ENCODE measurements at places on chromosomes 4 and X. TPM values are rescaled to one million over a fixed set of nuclear protein-coding genes. Genes with fewer than 3 reads are reported as not detected.

DNA sequence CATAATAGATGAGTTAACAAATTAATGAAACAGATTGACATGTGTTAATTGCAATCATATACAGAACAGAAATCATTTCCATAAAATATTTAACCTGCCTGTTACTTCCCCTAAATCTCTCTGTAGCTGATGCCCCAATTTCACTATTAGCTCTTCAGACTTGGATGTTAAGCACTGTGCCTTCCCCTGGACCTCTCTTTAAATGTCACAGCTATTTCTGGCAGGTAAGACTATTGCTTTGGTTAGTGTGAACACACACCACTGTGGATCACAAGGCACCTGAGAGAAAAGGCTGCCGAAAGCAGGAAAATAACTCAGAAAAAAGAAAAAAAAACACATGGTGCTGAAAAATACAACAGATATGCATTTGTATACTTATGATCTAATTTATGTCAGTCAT lies 91.3 kb downstream of the SNCA start:
- no peak for DNase-seq
- H3K4me1 ChIP-seq, result no peaks in the 10 kb centered on the region
- no peaks in the 10 kb centered on the region for H3K27me3 ChIP-seq
- no peak overlapping the region for H3K4me3 ChIP-seq
- no peaks in the 10 kb centered on the region for H3K36me3 ChIP-seq

GPRASP3 gene
- total RNA-seq, result 13.2 TPM

DNA sequence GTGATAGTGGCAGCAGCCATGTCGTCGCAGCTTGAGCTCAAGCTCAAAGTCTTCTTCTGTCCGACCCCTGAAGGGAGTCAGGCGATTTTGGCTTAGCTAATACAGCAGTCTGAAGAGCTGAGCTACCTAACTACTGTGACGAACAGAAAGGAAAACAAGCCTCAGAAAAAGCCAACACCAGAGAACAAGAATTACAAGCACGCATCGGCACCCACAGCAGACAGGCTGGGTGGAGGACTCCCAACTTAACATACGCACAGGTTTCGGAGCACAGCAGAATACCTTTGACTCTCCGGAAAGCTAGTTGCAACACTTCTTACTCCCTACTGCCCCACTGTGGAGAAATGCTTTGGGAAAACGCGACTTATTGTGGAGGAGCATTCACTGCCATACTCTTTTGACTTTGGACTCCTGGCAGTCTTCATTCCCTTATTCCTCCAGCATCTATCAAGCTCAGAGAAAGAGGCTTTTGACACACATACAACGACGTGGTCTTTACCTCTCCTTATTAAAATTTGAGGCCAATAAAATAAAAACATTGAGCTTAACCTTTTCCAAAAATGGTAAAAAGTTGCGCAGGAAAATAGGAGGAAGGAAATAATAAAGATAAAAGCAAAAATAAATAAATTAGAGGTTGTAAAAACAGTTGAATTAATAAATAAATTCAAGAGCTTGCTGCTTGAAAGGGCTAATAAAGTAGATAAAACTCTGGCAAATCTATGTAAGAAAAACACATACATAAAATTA lies 41.3 kb upstream of the GPC3 start:
- DNase-seq, result peak; percentile 46
- no peak overlapping the region for H3K27ac ChIP-seq
- H3K27me3 ChIP-seq, result no peaks in the 10 kb centered on the region
- H3K36me3 ChIP-seq, result no peaks in the 10 kb centered on the region
- peak overlapping the region; percentile 58 for H3K4me3 ChIP-seq
- H3K4me1 ChIP-seq, result peaks cover 12% of the 10 kb centered on the region

DNA sequence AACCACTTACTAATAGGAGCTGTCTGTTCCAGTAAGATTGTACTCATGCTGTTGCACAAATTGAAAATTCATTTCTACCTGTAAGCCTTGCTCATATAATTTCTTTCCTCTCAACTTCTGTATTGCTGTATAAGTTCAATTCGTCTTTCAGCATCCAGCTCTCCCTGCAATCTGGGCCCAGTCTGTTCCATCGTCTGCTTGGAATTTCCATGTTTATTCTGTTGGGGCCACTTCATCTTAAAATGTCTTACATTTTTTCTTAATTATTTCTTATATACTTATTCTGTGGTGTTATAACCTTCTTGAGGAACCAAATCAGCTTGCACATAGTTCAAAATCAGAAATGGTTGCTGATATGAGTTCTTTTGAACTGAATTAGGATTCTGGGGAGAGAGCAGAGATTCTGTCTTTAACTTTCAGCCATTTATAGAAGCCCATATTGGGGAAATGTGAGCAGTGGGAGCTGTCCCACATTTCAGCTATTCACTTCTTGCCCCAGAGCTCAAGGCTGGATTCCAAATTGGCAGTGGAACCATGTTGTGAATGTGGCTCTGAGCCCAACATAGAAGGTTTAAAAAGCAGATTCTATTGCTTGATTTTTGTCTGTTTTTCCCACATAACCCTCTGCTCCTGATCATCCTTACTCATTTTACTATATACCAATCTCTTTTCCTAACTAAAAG lies 291.9 kb downstream of the BMPR1B start:
- DNase-seq, result no peak
- no peak overlapping the region for H3K4me3 ChIP-seq
- H3K4me1 ChIP-seq, result peaks cover 3% of the 10 kb centered on the region
- no peaks in the 10 kb centered on the region for H3K36me3 ChIP-seq
- H3K27ac ChIP-seq, result no peak overlapping the region

All from WTC11 (cell line).